C1 segment of cervical spinal cord (tissue), 14 donors: ENCODE measurements at places on chromosomes 6 and 20.

GRCh38 chr6:137552146-137552545 lies 58.0 kb upstream of the OLIG3 start:
- DNase-seq: no peak

- DNase-seq: no peak
Measured at GRCh38 chr6:149271348-149272340, 45.9 kb upstream of the TAB2 start.

DNA sequence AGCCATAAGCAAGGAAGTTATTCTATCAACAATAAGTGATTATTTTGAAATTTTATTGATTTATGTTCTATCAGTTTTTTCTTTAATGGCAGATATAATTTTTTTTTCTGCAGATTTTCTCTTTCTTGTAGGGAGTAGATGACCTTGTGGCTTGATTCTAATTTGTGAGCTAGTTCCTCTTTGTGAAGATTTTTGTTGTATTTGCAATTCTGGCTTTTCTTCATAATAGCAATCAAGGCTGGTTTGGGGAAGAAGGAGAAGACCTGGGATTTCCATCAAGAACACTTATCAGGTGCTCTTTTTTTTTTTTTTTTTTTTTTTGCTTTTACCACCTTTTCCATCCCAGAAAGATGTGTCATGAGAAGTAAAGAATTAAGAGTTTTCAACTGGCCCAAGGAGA lies 324.2 kb upstream of the MAN1A1 start:
- DNase-seq: no peak

- no peak for DNase-seq
Measured at GRCh38 chr6:110784610-110784979, 30.7 kb downstream of the CDK19 start.
